ENCODE measurements at places on chromosomes 13 and 19. TPM values are rescaled to one million over a fixed set of nuclear protein-coding genes. Genes with fewer than 3 reads are reported as not detected.

The F10 gene
- total RNA-seq: 20.3 TPM

The NCAN gene
- under 0.01 TPM for total RNA-seq

The FXYD3 gene
- not detected for total RNA-seq

The ZNF808 gene
- total RNA-seq: 17.7 TPM

The GIPR gene
- total RNA-seq: not detected

The SYCN gene
- not detected for total RNA-seq

The ASPDH gene
- not detected for total RNA-seq

The SHC2 gene
- 3.3 TPM for total RNA-seq

DNA sequence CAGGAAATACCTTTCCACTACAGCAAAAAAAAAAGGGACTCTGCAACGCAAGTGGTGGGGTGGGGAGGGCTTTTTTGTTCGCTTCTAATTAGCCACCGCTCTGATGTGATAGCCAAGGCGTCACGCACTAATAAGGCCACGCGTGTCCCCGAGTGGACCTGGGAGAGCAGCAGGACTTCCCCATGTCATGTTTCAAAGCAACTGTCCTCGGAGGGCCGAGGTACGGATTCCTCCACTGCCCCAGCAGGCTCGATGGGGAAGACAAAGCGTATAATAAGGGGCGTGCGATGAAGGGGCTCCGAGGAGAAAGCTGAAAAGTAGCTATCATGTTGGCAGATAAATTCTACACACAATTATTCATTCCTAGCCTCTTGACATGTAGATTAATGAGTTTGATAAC is 179.7 kb upstream of the ZNF507 start:
- H3K4me3 ChIP-seq: no peak overlapping the region
- H3K4me1 ChIP-seq: no peaks in the 10 kb centered on the region
- H3K27ac ChIP-seq: no peak overlapping the region
- H3K36me3 ChIP-seq: no peaks in the 10 kb centered on the region

DNA sequence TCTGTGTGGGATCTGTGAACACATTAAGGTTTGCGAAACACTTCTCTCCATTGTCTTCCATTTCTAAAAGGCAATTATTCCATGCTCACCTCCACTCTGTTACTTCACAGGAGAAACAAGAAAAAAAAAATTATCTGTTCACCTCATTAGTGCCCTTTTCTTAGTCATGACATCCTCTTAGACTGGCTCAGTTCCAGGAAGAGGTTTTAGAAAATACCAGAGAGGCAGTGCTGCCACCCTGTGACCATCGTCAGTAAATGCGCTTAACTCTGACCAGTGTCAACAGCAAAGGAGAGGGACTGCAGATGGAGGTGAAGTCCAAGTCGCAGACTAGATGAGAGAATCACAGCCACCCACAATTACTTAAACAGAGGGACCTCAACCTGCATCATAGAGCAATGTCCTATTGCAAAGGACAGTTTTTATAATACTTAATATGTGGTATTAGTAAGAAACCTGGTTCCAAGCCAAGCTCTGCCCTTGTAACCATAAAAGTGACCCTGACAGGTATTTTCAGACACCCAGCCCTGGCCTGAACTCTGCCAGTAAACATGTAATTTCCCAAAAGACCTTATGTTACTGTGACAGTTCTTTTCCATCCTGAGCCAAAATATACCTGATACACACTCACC is 19.4 kb downstream of the CEACAM21 start:
- no peaks in the 10 kb centered on the region for H3K27me3 ChIP-seq
- H3K4me1 ChIP-seq: no peaks in the 10 kb centered on the region
- no peak overlapping the region for H3K4me3 ChIP-seq
- no peak overlapping the region for H3K27ac ChIP-seq
- H3K36me3 ChIP-seq: no peaks in the 10 kb centered on the region

GRCh38 chr13:73894995-73895571 is 239.1 kb downstream of the KLF12 start:
- H3K36me3 ChIP-seq: no peaks in the 10 kb centered on the region
- H3K27ac ChIP-seq: no peak overlapping the region
- H3K4me1 ChIP-seq: no peaks in the 10 kb centered on the region
- no peak for DNase-seq
- no peak overlapping the region for H3K4me3 ChIP-seq

- peaks cover 7% of the 10 kb centered on the region for H3K4me1 ChIP-seq
- no peak overlapping the region for H3K4me3 ChIP-seq
Measured at GRCh38 chr13:23561261-23561660, 9.0 kb upstream of the TNFRSF19 start.

GRCh38 chr13:71303144-71303543 is 563.9 kb downstream of the DACH1 start:
- peak; percentile 8 for DNase-seq
- H3K27ac ChIP-seq: no peak overlapping the region
- no peaks in the 10 kb centered on the region for H3K27me3 ChIP-seq
- H3K36me3 ChIP-seq: no peaks in the 10 kb centered on the region
- H3K4me1 ChIP-seq: no peaks in the 10 kb centered on the region

GRCh38 chr19:33024398-33024797 is 40.3 kb downstream of the RHPN2 start:
- H3K27ac ChIP-seq: no peak overlapping the region
- H3K27me3 ChIP-seq: no peaks in the 10 kb centered on the region
- no peaks in the 10 kb centered on the region for H3K36me3 ChIP-seq
- H3K4me3 ChIP-seq: no peak overlapping the region

DNA sequence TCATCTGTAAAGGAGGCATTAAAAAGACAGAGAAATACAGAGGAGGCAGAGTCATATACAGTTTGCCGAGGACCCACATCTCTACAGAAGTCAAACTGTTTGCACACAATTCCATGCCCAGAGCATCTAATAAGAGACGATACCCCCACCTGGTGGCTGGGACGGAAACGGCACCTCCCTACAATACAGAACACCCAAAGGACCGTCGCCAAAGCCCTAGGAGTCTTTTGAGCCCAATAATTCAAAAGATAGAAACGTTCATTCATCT is 703 bp upstream of the PLEKHG2 start:
- peaks cover 18% of the 10 kb centered on the region for H3K36me3 ChIP-seq
- H3K27ac ChIP-seq: peak overlapping the region; percentile 97
- DNase-seq: peak; percentile 82
- H3K4me1 ChIP-seq: peaks cover 15% of the 10 kb centered on the region
- H3K27me3 ChIP-seq: no peaks in the 10 kb centered on the region

DNA sequence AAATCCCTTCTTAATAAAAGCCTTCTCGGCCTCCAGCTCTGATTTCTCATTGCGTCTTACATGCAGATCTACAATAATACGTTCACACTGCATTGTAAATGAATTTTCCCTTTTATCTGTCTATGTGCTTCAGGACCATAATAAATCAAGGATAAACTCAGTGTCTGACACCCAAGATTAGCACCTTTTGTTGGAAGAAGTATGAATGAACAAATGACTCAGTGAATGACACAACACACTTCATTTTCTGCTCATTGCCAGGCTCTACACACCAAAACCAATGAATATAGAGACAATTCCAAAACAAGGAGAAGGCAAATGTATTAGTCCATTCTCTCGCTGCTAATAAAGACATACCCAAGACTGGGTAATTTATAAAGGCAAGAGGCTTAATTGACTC is 1224.4 kb downstream of the EFNB2 start:
- H3K27ac ChIP-seq: no peak overlapping the region
- DNase-seq: no peak
- H3K36me3 ChIP-seq: no peaks in the 10 kb centered on the region
- H3K4me3 ChIP-seq: no peak overlapping the region
- H3K27me3 ChIP-seq: no peaks in the 10 kb centered on the region

DNA sequence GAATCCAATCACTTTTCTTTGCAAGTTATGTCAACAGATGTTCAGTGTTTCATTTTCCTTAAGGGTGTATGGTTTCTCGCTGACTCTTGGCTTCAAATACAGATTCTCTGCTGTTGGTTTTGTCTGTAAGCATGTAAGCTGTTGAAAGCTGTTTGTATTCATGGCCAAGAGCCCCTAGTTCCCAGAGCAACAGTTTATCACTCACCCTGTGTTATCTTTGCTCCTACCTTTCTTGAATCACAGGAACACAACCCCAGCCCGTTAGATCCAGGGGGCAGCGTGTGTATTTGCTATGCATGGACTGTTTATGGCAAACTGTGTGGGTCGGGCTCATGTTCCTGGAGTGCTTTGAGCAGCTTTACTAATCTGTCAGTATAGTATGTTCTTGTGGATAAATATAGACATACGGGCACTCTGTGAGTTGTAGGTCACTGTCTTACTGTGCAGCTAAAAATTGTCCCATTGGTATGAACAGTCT is 28.9 kb downstream of the FRY start:
- no peak overlapping the region for H3K4me3 ChIP-seq
- H3K4me1 ChIP-seq: no peaks in the 10 kb centered on the region
- H3K36me3 ChIP-seq: no peaks in the 10 kb centered on the region
- no peak overlapping the region for H3K27ac ChIP-seq

GRCh38 chr13:56558698-56559320 is 581.9 kb upstream of the PRR20A start:
- no peak overlapping the region for H3K27ac ChIP-seq
- H3K27me3 ChIP-seq: no peaks in the 10 kb centered on the region
- no peaks in the 10 kb centered on the region for H3K36me3 ChIP-seq
- no peak for DNase-seq

DNA sequence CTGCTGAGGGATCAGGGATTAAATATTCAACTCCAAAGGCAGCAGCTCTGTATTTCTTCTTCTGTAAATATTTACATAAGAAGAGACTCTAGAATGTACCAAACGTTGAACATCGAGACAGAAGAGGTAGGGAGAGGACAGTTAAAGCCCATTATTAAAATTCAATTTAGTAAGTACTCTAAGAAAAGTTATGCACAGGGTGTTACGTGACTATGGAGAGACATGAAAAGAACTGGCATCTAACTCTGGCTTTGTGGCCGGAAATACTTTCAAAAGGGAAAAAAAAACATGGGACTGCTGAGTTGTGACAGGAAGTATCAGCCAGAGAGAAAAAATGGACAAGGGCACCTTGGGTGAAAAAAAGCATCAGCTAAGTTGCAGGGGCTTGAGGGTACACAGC is 36.7 kb downstream of the LNX2 start:
- H3K27me3 ChIP-seq: no peaks in the 10 kb centered on the region
- no peak overlapping the region for H3K27ac ChIP-seq
- H3K36me3 ChIP-seq: no peaks in the 10 kb centered on the region
- H3K4me3 ChIP-seq: no peak overlapping the region

DNA sequence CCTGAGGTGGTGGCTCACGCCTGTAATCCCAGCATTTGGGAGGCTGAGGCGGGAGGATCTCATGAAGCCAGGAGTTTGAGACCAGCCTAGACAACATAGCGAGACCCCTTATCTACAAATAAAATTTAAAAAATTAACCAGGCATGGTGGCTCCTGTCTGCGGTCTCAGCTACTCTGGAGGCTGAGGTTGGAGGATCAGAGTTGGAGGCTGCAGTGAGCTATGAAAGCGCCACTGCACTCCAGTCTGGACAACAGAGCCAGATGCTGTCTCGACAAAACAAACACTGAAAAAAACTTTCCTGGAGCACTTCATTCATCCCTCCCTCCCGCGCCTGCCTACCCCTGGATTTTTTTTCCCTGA is 665 bp upstream of the ATG4D start:
- no peak overlapping the region for H3K27ac ChIP-seq
- no peak for DNase-seq
- H3K36me3 ChIP-seq: no peaks in the 10 kb centered on the region
- H3K4me1 ChIP-seq: no peaks in the 10 kb centered on the region
- no peaks in the 10 kb centered on the region for H3K27me3 ChIP-seq

DNA sequence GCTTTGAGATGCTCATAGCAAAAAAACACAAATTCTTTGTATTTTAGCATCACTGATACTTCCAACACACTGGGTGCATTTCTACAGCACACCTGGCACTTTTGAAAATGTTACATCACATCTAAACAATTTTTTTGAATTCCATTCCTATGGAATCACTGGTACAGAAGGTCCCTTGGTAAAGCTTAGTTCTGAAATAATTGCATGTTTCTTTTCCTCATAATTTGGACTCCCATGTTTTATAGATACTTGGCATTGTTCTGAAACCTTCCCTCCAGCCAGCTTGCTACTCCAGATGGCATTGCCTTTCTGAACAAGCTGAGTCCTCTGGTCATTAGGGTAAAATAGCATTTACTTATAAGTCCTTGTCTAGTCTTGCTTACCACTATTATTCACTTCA is 481.3 kb upstream of the GPC6 start:
- no peaks in the 10 kb centered on the region for H3K4me1 ChIP-seq
- no peaks in the 10 kb centered on the region for H3K27me3 ChIP-seq
- H3K4me3 ChIP-seq: no peak overlapping the region
- H3K27ac ChIP-seq: no peak overlapping the region

DNA sequence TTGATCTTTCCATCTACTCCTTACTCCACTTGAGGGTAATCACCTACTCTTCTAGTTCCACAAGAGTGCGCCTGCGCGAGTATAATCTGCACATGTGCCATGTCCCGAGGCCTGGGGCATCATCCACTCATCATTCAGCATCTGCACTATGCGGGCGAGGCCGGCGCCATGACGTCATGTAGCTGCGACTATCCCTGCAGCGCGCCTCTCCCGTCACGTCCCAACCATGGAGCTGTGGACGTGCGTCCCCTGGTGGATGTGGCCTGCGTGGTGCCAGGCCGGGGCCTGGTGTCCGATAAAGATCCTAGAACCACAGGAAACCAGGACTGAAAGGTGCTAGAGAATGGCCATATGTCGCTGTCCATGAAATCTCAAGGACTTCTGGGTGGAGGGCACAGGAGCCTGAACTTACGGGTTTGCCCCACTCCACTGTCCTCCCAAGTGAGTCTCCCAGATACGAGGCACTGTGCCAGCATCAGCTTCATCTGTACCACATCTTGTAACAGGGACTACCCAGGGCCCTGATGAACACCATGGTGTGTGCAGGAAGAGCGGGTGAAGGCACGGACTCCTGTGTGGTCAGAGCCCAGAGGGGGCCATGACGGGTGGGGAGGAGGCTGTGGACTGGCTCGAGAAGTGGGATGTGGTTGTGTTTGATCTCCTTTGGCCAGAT is 2.7 kb upstream of the KLK2 start:
- no peaks in the 10 kb centered on the region for H3K4me1 ChIP-seq
- no peaks in the 10 kb centered on the region for H3K27me3 ChIP-seq
- no peaks in the 10 kb centered on the region for H3K36me3 ChIP-seq
- no peak overlapping the region for H3K4me3 ChIP-seq
- no peak for DNase-seq
- no peak overlapping the region for H3K27ac ChIP-seq

DNA sequence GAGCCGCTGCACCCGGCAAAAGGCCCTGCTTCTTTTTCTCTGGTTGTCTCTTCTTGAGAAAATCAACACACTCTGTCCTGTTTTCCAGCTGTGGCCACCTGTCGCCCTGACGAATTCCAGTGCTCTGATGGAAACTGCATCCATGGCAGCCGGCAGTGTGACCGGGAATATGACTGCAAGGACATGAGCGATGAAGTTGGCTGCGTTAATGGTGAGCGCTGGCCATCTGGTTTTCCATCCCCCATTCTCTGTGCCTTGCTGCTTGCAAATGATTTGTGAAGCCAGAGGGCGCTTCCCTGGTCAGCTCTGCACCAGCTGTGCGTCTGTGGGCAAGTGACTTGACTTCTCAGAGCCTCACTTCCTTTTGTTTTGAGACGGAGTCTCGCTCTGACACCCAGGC is 17.2 kb downstream of the LDLR start:
- H3K4me3 ChIP-seq: no peak overlapping the region
- H3K27me3 ChIP-seq: no peaks in the 10 kb centered on the region
- H3K27ac ChIP-seq: peak overlapping the region; percentile 20
- H3K36me3 ChIP-seq: peaks cover 51% of the 10 kb centered on the region
- H3K4me1 ChIP-seq: no peaks in the 10 kb centered on the region
- peak; percentile 43 for DNase-seq
